ENCODE measurements at places on chromosomes 5 and 9.

DNA sequence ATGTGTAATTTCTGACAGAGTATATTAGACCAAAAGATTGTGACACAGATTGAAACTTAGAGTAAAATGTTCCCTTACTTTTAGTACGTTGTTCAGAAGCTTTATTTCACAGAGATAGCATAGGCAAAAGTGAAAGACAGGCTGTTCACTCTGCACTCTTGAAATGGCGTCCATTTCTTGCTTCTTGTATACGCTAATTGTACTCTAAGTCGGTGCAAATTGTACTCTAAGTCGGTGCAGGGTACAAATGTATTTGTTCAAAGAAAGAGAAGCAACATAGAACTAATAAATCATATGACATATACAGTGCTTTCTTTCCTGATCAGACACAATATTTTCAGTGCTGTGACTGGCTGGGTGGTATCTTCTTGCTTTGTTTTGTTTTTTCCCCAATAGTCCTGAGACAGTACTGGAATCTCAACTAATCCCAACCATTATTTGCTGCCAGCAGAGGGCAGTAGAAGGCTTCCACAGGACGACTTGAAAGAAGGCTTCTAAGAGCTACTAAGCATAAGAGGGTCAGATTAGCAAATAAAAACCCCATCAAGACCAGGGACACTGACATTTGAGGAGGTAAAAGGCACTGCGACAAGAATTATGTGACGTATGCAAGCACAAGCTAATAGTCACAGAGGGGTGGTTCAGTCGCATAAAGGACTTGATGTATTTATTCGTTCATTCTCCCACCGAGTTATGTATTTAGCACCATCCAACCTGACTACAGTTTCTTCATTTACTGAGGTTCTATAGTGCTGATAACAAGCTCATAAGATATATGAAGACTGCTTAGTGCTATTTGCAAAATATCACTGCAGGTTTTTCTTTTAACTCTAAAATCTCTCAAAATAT, 831.8 kb downstream of the TAF11L14 start:
- no peak for DNase-seq

DNA sequence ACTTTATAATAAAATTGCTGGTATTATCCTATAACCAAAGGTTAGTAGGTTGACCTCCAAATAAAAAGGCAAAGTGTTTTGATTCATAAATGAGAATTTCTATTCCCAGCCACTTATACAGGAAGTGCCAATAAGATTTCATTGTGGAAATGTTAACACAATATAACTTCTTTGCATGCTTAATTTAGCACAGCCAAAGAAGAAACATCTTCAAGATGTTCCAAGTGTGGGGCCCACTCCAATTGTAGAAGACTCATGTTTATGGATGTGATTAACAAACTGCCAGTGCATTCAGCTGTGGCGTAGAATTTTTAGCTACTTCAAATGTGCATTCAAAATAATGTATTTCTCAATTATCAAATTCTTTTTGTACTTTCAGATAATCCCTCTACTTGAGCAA, 402.3 kb downstream of the DEPDC1B start:
- DNase-seq: no peak

DNA sequence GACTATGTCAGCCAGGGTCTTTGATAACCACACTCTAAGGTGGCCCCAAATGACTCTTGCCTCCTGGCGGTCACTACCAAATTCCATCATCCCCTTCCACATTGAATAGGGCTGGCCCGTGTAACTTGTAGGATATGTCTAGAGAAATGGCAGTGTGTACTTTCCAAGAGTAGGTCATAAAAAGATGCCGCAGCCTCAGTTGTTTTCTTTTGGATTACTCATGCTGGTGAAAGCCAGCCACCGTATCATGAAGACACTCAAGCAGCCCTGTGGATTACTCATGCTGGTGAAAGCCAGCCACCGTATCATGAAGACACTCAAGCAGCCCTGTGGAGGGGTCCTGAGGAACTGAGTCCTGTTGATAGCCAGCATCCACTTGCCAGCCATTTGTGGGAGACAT, 172.0 kb upstream of the TBC1D2 start:
- no peak for DNase-seq

GRCh38 chr5:181263633-181264032, 2.7 kb upstream of the TRIM52 start:
- DNase-seq: no peak

GRCh38 chr9:127241354-127241753, 23.2 kb upstream of the GARNL3 start:
- no peak for DNase-seq

DNA sequence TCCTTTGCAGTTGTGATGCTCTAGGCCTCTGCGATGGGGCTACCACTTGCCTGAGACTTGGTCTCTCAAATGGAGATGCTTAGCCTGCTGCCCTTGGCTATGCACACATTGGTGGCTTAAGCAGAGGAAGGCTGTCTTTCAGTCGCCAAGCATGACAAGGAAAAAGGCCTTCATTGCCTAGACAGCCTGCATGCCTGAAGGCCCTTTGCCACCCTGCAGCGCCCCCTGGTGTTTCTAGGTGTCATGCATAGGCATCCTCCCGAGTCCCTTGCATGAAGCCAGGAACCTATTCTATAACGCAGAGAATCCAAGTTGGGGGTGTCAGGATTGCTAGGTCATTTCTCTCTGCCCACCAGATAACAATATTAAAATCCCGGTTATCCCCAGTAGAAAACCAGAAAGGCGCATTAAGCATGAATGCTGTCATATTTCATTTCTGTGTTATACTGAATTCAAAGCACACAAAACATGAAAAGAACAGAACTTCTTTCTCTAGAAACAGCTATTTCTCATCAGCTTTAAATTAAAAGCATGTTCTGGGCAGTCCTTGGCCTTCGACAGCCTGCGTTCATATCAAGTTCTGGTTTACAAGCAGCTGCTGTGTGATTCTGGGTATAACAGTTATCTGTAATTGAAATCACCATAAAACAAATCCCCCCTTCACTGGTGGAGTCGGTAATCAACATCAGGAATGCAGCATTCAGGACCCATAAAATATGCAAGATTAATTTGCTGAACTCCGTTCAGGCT, 59.7 kb upstream of the TRPC7 start:
- peak; percentile 4 for DNase-seq
